ENCODE measurements at places on chromosomes 11 and 22.

GRCh38 chr22:45631140-45631840, 40.3 kb upstream of the ATXN10 start:
- no peak for DNase-seq

GRCh38 chr11:132334769-132335280, 964.4 kb downstream of the NTM start:
- DNase-seq, result no peak

GRCh38 chr11:70746351-70746750, 348.0 kb downstream of the CTTN start:
- DNase-seq, result no peak

- DNase-seq, result no peak
These were observed 2.7 kb downstream of the TNRC6B start for GRCh38 chr22:40180403-40180802.

GRCh38 chr11:117582433-117582832, 214.6 kb downstream of the DSCAML1 start:
- DNase-seq, result no peak

- DNase-seq, result no peak
These were observed 42.0 kb downstream of the SGSM3 start for GRCh38 chr22:40412441-40412840.

DNA sequence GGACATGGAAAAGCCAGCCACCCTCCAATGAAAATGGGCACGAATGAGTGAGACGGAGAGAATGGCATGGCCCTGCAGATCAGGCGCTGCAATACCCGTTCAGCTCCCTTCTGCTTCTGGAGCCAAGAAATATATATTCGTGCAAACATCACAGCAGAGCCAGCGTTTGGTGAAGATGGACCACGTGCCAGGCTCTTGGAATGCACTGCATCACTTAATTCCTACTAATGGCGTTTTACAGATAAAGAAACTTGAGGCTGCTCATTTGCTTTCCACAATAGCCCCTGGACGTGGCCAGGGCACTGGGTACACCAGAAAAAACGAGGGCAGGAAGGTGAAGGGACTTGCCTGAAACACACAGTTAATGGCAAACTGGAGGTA, 1.6 kb upstream of the FXYD2 start:
- no peak for DNase-seq

- no peak for DNase-seq
These were observed 18.0 kb upstream of the VPREB1 start for GRCh38 chr22:22226448-22227187.

DNA sequence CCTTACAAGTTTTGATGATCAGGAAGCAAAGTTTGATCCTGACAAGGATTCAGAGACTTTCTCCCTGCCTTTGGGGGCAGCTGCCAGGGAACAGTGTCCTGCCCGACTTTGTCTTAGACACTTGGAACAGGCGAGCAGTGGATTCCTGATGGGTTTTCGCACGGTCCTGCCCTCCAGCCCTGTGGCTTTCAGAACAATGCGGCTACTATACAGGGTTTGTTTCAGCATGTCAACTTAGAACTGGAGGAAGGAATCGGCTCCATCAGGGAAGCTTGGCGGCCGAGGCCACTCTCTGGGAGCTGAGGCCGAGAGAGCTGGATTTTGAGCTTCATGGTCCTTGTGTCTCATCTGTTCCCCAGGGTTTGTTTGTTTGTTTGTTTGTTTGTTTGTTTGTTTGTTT, 11.5 kb downstream of the ANO1 start:
- no peak for DNase-seq

DNA sequence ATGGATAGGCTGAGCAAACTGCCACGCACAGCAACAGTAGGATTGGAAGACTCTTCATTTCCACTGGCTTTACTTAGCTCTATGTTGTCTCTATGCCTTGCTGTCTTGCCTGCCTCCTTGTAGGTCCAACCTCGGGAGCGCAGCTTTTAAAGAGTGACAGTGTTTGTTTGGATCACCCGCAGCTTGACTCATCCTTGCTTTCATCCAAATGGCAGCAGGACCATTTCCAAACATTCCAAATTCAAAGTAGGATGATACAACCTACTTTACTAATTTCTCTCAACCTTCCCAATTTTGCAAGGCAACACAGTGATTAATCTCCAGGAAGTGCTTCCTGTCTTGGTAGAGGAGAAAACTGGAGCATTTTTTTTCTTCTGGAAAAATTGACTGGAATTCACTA, at the start of gene MMP3:
MMP3 (minus strand) TSS at position 121 of the 400 bp plus-strand sequence; CDS start at position 58, 63 bp downstream.
- no peak for DNase-seq

- DNase-seq, result no peak
These were observed 37.9 kb upstream of the NUP160 start for GRCh38 chr11:47886096-47886495.

DNA sequence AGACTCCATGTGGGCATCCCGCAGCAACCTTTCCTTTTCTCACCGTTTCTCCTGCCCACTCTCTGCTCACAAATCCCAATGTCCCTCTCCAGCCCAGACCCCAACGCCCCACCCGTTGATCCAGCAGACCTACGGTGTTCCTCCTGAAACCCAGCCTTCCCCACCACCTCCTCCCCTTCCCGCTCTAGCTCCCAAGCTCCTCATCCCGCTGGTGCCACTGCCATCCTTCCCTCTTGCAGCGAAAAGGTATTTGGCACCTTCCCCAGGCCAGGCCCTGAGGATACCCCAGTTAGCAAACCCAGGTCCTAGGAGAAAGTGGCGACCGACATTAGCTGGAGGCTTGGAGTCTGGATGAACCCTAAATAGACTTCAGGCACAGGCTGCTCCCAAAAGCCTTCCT, 84.0 kb upstream of the RTL6 start:
- no peak for DNase-seq

DNA sequence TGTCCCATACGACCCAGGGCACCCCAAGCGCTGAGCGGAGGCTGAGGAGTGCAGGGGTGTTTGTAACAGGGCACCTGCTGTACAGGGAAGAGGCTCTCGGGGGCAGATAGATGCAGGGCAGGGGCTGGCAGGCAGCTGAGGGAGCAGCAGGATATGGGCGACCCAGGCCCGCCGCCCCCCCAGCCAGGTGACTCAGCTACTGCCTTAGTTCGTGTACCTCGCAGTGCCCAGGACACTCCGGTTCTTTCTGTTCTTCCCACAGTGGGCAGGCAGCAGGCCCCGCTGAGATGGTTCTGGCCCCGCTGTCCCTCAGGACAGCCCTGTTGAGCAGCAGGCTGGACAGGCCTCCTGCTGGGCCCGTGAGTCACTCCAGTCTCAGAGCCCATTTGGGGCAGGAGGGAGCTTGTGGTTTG, 16.2 kb downstream of the PHLDA2 start:
- DNase-seq, result no peak

- no peak for DNase-seq
These were observed 329.5 kb downstream of the MIAT start for GRCh38 chr22:26986884-26987283.

- no peak for DNase-seq
These were observed 313.3 kb downstream of the NTM start for GRCh38 chr11:131683666-131684065.

DNA sequence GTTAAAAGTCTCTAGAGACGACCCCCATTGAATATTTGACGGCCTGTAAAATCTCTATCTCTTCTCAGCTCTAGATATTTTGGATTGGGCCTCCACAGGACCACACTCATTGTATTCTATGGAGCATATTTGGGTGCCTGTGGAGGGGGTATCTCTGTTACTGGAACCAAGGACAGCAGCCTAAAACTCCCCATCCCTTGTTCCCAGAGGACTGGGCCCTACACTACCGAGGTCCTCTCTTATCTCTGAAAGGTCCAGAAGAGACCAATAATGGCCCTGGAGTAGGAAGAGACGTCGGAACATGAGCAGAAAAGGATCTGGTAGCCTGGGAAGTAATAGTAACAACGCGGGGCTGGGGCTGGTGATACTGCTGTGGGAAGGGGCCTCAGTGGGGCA, 542 bp downstream of the HPS4 start:
- DNase-seq, result no peak

DNA sequence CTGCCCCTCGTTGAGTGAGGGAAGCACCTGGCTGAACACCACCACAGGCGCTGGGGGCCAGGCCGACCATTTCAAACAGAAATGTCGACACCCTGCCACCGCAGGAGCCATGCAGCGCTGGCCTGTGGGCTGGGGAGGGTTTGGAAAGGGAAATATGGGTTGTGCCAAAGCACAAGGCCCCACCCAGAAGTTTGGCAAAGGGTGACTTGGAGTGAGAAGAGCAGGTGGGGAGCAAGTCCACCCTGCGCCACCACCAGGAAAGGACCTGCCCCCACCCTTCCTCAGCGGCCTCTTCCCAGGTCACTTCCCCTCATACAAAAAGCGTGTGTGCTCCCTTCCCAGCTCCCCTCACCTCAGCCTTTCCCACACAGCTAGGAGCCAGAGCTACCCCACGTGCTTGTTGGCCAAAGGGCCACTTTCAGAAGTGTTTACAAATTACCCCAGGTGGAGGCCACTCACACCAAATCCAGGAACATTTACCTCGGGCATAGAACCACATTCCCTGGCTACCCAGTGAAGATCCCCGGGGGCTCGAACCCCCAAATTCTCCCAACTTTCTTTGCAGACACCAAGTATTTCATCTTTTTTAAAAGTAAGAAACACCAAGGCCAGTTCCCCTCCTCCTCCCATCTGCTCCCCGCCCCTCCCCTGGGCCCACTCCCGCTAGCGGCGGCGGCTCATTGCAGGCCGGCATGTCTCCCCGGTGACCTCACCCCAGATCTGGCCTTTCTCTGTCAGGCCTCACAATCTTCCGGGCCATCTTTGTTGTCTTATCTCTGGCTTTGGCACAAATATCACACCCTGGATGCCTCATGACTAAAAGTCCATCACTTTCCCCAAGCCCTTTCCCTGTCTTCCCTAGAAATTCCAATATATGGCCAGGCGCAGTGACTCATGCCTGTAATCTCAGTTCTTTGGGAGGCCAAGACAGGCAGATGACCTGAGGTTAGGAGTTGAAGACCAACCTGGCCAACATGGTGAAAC, 20.5 kb upstream of the SCGB1A1 start:
- DNase-seq, result no peak

GRCh38 chr22:23183061-23183698, 2.9 kb downstream of the BCR start:
- no peak for DNase-seq

GRCh38 chr11:16526947-16527346, 170.6 kb upstream of the SOX6 start:
- DNase-seq, result no peak

DNA sequence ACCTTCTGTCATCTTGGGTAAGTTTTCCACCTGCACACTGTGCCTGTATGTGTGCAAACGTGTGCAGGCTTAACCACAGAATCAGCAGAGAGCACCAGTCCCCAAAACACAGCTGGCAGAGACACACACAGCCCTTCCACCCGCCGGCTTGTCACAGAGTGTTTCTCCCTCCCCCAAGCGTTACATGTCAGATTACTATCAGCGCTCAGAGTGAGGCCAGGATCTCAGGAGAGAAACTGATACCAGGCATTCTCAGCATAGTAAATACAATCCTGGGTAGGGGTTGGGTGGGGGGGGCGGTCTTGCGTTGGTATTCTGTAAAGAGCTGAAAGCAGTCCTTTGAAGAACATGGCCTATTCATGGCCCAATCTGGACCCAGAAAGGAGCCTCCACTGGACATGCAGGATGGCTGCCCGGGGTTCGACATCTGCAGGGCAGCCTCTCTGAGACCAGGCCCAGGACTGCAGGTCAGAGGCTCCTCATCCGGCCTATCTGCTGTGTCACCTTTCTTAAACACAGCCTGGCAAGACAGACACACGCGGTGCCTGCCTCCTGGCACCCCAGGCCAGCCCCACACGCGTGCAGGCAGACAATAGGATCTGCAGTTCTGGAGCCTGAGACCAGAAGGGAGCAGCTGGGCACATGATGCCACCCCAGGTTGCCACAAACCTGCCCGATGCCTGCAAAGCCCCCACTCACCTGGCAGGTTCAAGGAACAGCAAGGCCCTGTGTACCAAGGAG, 1.7 kb downstream of the OSBPL5 start:
- no peak for DNase-seq

DNA sequence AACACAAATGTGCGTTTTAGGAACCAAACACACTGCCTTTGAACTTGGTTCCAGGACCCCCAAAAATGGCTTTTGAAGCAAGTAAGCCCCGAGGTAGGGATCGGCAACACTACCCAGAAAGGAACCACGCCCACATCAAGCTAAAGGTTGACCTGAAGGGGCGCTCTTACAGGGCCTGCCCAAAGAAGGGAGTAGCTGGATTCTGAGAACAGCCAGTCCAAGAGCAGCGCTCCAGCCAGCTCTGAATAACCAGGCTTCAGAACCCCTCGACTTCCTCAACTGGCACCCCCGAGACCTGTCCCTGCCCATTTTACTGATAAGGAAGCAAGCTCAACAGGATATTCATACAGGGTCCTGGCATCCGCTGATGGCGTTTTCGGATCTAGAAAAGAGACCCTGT, 18.9 kb upstream of the MOB2 start:
- DNase-seq, result no peak

DNA sequence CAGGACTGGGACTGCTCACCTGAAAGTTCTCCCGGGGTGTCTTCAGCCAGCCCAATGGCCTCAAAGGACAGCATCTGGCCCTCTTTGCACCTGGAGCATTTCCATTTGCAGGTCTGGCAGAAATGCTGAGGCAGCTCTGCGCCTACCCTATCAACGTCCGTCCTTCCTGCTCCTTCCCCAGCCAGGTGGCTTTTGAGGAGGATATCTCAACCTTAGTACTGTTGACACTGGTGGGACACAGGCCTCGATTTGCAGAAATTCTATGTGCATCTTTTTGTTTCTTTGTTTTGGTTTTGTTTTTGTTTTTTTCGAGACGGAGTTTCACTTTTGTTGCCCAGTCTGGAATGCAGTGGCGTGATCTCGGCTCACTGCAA, 5.0 kb downstream of the MOGAT2 start:
- no peak for DNase-seq

- no peak for DNase-seq
These were observed 386.2 kb downstream of the NTM start for GRCh38 chr11:131756479-131757110.

DNA sequence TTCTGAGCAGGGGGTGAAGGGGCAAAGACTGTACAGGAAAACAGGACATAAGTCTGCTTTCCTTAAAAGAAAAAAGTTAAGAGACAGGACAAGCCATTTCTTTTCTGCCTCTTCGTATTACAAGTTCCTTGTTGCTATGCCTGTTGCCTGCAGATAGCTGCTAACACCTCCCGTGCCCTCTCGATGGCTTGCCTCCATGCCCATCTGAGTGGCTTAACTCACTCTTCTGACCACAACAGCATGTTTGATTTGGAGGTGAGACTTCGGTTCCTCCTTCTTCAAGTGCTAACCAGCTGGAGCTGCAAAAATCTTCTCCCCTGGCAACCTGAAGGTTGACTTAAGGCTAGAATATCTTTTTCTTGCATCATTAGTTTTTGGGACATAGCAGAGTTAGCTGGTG, 103.1 kb downstream of the PRR5L start:
- DNase-seq, result no peak

All from T-cell (primary cell).